ENCODE measurements at places on chromosomes 13 and 19.

DNA sequence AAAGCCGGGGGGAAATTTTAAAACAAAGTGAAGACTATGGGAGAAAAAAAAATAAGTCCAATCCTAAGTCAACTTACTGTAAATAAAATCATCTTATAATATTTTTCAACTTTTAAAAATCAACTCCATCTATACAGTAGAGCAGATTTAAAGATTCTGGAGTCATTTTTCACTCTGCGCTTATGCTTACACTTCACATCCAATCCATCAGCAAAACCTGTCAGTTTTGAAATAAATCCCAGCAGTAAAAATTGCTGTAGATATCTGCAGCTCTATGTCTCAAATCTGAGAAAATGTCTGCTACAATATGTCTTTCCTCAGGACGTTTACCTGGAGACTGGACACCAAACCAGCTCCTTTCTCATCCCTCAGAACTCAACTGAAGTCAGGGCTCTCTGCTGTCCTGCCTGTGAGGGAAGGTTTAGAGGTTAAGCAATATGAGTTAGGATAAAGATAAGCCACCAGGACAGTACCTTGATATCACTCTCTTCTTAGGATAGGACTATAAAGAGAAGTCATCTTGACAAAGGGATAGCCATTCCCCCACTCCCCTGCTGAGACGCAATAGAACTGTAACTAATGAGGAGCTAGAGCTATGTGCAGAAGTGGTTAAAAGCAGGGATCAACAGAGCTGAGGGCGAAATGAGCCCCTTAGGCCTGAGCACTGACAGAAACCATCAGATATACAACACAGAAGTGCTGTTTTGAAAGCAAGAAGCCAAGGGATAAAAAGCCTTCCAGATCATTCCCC, 254.7 kb upstream of the KLHL1 start:
- DNase-seq = no peak

DNA sequence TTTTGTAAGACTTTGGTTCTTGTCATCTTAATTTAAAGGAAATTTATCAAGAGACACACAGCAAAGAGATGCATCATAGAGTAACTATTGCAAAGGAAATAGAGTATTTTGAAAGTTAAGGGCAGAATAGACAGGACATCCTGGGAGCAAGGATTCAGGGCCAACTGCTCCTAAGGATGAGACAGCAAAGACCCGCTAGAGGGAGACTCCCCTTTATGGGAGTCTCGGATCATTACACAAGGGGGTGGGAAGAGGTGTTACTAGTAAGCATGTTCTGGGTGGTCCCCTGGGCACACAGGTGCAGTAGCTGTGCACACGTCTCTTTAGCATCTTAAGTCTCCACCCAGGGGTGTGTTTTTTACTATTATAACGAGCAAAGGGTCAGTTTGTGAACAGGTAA, 9.6 kb downstream of the ZSCAN5C start:
- no peak for DNase-seq

DNA sequence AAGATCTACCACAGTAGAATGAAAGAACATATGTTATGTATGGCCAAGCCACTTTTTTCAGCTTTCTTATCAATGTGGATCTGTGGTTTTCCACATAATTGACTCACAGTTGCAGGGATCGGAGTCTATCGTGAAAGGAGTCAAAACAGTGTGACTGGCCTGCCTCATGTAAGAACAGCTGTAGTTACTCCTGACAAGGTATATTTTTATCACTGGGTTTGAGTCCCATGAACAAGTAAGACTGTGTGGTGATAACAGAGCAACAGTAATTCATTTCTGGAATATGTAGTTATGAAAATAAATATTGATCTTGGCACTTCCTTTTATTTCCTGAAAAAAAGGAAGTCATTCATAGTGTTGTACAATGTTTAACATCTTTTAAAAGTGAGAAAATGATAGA, 416.6 kb downstream of the KLF12 start:
- no peak for DNase-seq

GRCh38 chr13:100273552-100273951, 184.7 kb downstream of the PCCA start:
- DNase-seq = no peak

All from cortex of kidney (tissue), 1 donor.